ENCODE measurements at places on chromosomes 12 and 14.

- DNase-seq = no peak
Observed at GRCh38 chr12:71057330-71057729, 100.5 kb downstream of the TSPAN8 start.

DNA sequence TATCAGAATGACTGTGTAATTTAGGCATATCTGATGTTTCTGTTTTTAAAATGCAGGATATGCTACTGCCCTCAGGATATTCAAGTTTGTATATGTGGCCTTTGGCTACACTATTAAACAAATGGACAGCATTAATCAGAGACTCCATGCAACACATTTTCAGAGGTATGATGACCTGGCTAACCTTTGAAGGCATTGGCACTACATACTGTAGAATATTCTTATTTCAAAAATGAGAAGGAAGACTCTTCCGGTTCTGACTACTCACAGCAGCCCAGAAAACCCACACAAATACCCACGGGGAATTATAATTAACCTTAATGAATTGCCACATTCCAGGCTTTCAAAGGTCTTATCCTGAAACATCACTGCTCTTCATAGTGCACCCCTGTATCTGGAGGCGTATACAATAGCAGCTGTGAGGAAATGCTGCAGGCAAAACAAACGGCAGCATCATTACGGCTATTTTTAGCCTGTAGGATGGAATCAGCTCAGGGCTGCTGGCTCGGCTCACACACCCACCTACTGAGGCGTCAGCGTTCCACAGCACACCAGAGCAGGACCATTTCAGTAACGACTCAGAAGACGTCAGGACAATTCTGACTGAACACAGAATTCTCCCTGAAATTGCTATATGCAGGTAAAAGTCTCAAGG, 648.5 kb downstream of the RPS29 start:
- no peak for DNase-seq

- DNase-seq = no peak
Observed at GRCh38 chr14:103186909-103187586, 63.8 kb downstream of the TNFAIP2 start.

- no peak for DNase-seq
Observed at GRCh38 chr12:25427337-25428249, 125.5 kb downstream of the LMNTD1 start.

- peak; percentile 95 for DNase-seq
Observed at GRCh38 chr12:53050426-53051057, 677 bp downstream of the TNS2 start.

- no peak for DNase-seq
Observed at GRCh38 chr14:90294872-90295271, 36.9 kb downstream of the NRDE2 start.

DNA sequence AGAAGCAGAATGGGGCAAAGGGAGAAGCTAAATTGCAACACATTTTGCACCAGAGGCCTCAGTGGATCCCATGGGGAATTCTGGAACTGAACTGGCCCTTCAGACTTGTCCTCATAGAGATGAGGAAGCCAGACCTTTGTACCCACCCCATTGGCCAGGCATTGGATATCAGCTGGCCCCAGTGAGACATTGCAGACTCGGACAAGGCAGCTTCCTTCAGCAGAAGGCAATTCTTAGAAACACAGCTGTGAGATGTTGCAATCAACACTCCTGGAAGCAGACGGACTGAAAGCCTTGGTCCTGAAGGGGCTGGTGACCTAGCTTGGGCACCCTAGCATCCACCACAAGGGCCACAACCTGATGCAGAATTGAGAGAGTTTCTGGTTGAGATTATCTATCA, 218.1 kb downstream of the MSRB3 start:
- no peak for DNase-seq

DNA sequence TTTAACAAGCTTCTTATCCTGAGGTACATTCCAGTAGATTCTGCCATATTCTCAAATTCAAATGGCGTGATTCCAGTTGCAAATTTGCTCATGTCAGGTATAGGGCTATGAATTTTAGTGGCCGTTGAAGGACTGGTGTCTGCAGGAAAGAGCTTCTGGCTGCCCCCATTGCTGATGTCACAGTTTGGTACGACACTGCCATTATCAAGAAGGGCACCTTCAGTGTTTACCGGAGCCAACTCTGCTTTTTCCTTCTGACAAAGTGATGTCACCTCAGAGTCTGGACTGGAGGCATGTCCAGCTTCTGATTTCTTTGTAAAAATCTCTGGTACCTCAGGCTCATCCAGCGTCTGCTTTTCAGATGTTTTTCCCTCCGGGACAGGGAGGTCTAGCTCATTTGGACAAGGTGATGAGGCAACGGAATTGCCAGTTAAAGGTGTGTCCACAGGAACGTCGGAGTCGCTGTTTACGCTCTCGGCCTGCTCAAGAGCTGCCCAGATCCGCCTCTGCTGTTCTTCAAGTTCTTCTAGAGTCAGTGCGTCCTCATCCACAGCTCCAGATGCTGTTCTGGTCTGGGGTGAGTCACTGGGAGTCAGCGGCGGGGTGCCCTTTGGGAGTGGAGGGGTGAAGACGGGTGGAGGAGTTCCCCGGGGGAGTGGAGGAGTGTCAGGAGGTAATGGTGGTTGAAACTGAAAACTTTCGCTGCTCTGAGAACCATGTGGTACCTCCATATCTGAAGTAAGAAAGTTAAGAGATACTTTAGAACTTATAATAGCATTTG, 27.0 kb downstream of the ZCCHC8 start:
- no peak for DNase-seq

- DNase-seq = peak; percentile 19
Observed at GRCh38 chr14:89681086-89682018, 264.3 kb upstream of the FOXN3 start.

DNA sequence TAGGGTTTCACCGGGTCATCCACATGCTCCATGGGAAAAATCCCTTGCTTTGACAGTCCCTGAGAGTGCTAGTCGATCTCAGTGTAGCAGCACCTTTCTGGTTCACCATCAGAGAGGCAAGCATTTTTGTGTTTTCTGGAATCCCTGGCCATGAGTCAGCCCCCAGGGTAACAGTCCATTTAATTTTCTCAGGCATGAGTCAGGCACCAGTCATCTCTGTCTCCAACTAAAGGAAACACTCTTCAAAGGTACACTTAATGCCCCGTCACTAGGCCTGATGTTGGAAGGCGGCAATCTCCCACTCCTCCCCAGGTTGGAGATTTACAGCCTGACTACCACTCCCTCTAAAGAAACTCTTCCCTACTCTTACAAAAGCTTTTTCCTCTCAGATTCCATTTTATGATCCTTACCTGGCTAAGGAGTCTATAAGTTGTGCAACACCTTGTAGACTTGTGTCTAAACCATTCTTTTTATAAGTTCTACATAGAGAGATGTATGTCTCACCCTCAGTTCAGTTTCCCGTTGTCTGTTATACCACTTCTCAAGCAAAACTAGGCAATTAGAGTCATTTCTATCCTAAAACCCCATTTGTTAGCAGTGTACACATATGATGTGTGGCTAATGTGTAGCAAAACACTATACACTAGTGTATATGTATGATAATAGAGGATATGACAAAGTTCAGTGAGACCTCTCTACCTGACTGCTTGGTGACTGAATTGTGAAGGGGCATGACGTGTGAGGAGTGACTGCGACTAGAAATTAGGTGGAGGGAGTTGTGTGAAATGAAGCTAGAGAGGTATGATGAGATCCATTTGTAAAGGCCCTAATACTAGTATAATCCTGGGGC, 24.6 kb downstream of the TMEM19 start:
- no peak for DNase-seq

DNA sequence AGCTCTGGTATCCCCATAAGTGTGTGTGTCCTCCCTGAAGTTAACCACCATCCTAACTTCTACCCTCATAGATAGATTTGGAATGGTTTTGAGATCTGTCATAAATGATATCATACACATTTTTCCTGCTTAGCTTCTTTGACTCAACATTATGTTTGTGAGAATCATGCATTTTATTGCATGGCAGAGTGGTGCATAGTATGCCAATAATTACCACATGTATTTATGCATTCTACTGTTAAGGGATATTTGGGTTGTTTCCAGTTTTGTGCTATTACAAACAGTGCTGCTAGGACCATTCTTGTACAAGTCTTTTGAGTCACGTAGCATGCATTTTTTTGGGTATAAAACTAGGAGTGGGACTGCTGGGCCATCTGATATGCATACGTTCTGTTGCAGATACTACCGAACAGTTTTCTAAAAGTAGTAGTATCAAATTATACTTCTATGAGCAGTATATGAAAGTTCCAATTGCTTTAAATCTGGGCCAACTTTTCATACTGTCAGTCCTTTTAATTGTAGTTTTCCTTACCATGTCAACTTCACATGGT, 13.4 kb downstream of the GRIP1 start:
- DNase-seq = no peak

DNA sequence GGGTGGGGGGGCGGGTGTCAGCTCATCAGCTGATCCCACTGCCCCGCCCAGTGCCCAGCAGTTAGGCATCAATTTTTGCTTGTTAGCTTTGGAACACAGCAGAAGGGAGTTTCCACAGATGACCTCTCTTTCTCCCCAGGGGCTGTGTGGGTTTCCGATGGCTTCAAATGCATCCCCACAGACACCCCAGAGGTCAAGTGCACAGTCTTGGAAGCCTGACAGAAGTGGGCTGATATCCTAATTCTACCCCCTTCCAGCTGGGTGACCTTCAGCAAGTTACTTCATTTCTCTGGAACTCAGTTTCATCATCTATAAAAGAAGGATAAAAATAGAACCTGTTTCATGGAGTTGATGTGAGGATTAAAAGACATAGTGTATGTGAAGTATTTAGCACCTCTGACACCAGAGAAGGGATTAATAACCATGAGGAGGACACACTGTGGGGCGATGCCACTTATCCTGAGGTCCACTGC, 22.0 kb downstream of the TTC9 start:
- DNase-seq = no peak

GRCh38 chr12:124771462-124772288, 92.0 kb downstream of the SCARB1 start:
- DNase-seq = peak; percentile 77

GRCh38 chr14:33280646-33281045, 342.0 kb downstream of the NPAS3 start:
- no peak for DNase-seq

DNA sequence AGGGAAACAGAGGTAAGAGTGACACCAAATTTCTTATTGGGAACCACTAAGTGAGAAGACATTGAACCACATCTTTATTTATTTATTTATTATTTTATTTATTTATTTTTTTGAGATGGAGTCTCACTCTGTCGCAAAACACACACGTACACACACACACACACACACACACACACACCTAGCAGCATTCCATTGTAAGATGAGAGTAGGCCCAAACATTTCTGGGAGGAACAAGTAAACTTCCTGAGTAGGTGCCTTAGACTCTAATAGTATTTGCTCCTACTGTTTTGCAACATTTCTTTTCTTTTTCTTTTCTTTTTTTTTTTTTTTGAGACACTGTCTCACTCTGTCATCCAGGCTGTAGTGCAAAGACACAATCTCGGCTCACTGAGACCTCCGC, 7.1 kb upstream of the CDC42BPB start:
- no peak for DNase-seq

DNA sequence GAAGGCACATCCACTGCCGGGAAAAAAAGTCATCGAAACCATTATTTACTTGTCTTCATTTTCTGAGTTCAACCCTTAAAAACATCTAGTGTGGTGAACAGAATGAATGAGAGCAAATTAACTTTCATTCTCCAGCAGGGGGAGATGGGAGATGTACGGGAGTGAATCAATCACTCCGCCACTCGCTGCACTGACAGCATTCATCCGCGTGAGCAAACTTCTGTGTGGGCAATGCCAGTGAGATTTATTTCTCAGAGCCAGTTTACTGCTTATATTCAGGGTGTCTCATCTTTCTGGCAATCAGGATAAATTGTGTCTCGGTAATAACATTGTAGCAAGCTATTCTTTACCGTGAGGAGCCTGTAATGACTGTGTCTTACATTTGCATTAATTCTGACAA, 463.6 kb upstream of the MIS18BP1 start:
- DNase-seq = no peak

GRCh38 chr12:80490329-80490728, 46.3 kb downstream of the PTPRQ start:
- DNase-seq = no peak

DNA sequence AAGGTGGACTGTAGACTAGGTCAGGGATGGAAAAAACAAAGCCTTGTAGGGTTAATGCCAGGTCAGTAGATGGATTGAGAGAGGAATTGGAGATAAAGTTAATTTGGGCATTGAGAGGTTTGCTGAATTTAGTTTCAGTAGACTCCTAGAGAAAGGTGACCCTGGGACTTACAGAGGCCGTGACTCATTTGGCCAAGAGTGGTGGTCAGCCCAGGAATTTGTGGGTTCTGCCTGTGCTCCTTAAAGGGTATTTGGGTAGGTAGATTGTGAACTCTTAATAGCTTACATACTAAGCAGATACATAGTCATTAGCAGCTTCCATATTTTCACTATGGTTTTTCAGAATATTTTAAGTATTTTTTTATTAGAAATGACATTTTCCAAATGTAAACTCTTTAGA, 21.8 kb downstream of the PLEKHA5 start:
- DNase-seq = no peak

- DNase-seq = peak; percentile 59
Observed at GRCh38 chr12:48296586-48297282, 54.0 kb downstream of the ZNF641 start.

Measured in hippocampal formation (tissue), 2 donors.